ENCODE measurements at places on chromosomes 2 and 18. TPM values are rescaled to one million over a fixed set of nuclear protein-coding genes. Genes with fewer than 3 reads are reported as not detected.

- DNase-seq = no peak
Measured at GRCh38 chr2:24920809-24921441, 888 bp upstream of the ADCY3 start.

- DNase-seq = no peak
Measured at GRCh38 chr18:63881851-63882250, 5.7 kb upstream of the SERPINB2 start.

GRCh38 chr2:143808166-143808565, 678.9 kb downstream of the ARHGAP15 start:
- DNase-seq = no peak

DNA sequence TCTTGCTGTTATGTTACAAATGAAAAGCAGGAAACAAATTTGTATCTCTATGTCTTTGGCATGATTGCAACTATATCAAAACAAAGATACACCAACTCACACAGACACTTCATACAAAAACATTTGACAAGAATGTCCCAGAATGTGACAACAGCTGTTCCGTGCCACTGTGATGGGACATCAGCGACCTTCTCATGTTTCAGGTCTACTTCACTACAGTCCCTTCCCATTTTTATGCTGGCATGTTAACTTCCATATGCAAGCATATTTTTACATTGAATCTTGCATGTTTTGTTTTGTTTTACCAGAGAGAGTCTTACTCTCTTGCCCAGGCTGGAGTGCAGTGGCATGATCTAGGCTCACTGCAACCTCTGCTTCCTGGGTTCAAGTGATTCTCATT, 71.2 kb downstream of the STK25 start:
- DNase-seq = no peak

DNA sequence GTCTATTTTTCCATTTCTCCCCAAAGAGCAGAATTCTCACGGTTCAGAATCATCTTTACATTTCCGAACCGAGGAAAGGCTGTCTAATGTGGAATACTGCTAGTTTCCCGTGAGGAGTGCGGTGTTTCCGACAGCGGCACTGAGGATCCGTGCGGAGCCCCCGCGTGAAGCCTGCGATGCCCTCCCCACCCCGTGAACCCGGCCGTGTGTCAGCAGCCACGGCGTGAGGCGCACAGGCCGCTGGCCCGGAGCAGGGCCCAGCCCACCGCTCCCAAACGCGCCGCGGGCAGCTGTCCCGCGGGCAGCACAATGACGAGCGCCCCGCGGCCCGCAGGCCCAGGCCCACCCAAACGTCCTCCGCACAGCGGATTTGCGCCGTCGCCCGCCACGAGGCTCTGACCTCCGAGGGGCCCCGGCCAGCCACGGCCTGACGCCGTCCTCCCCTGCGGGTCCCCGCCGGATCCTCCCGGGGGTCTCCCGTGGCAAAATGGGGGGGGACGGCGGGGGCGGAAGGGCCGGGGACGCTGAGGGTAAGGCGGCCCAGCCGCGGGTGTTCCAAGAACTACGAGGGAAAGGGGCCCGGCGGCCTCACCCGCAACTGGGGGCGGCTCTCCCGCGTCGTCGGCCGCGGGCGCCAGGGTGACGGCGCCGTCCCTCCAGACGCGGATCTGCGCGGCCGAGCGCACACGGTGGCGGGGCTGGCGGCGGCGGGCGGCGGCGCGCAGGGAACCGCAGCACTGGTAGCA, 796 bp downstream of the SPIRE1 start:
- DNase-seq = peak; percentile 54

GRCh38 chr18:1499265-1499664, 594.6 kb downstream of the ADCYAP1 start:
- no peak for DNase-seq

GRCh38 chr2:234496055-234496834, 636 bp downstream of the ARL4C start:
- peak; percentile 31 for DNase-seq

- no peak for DNase-seq
Measured at GRCh38 chr2:78699696-78700095, 325.8 kb upstream of the REG3G start.

GRCh38 chr2:157830696-157831570, 45.2 kb downstream of the ACVR1 start:
- DNase-seq = no peak

DNA sequence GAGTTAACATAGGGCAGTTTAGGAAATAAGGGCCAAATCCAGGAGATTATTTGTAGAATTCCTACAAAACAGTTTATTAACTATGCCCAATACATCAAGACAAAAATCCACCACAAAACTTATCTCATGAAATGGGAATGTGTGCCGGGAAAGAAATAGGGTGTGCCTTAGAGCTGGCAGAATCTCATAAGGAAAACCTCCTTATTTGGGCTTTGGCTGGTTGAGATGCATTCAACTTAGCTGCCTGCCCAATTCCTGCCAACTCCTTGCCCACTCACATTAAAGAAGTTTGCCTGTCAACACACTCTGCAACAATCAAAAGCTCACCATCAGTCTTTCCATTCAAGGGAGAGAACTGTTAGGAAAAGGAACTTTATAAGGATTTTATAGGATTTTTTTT, 500.6 kb downstream of the SATB2 start:
- DNase-seq = no peak

GRCh38 chr2:105856581-105856980, 111.9 kb downstream of the NCK2 start:
- no peak for DNase-seq

GRCh38 chr2:196431957-196432356, 207.6 kb upstream of the CCDC150 start:
- DNase-seq = peak; percentile 32

- DNase-seq = no peak
Measured at GRCh38 chr2:73776869-73777519, 2.9 kb downstream of the DUSP11 start.

- DNase-seq = no peak
Measured at GRCh38 chr18:71809711-71810110, 734.4 kb downstream of the CBLN2 start.

GRCh38 chr18:9709304-9709877, 1.3 kb downstream of the RAB31 start:
- peak; percentile 39 for DNase-seq

DNA sequence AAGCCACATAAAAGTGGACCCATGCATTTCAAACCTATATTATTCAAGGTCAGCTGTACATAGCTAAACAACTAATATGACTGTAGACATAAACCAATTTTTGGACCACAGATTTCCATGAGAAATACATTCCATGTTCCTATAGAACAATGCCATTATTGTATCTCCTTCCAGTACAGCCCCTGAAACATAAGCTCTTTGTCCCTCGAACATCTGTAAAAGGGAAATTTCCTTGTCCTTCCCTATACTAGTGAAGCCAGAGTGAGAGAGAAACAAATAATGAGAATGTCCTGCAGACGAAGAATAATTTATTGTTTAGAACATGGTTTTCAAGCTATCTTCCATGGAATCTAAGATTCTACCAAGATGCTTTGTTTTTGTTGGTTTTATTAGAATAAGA, 75.3 kb downstream of the GORASP2 start:
- DNase-seq = no peak

DNA sequence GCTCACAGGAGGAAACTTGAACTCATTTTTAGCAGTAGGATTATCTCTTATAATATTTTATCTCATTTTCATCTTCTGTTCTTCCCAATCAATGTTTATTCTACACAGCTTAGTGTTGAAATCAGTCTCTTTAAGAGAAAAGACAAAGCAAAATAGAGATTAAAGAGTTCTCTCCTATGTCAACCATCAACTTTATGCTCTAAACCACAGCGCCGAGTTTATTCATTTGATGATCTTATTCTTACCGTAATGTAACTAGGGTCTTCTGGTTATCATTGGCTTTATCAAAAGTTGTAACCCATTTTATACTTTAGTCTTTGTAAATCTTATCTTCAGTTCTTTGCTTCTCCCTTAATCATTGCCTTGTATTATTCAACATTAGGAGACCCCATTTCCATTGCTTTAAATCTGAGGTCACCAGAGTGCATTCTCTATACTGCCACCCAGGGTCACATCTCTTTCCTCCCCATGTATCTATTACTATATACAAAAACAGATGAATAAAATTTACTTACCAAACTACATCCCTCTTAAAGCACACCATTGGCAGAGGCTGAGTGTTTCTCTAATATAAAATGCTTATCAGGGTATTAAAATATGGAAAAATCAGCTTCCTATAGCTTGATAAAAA, 22.8 kb upstream of the ERMN start:
- DNase-seq = no peak

- no peak for DNase-seq
Measured at GRCh38 chr2:109382951-109383350, 230.8 kb downstream of the SEPTIN10 start.

DNA sequence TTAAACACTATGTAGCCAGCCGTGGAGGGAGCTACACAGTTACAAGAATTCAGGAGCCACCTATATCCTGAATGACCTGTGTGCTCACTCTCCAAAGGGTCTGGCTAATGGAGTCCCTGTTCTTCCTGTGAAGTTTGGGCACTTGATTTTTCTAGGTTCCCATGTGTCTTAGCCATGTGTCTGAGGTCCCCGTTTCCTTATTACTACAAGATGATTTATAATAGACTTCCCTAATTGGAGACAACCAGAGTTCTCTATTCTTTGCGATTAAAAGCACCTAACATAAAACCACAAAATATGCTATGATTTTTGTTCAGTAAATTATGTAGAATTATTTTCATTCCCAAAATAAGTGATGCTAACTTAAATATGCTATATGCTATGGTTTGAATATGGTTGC, 83.4 kb downstream of the PDK1 start:
- no peak for DNase-seq

- no peak for DNase-seq
Measured at GRCh38 chr2:39216346-39217191, 27.2 kb downstream of the CDKL4 start.

GRCh38 chr2:70627211-70627898, 73.7 kb upstream of the TGFA start:
- DNase-seq = no peak

GRCh38 chr2:221283896-221284545, 288.1 kb downstream of the EPHA4 start:
- no peak for DNase-seq

DNA sequence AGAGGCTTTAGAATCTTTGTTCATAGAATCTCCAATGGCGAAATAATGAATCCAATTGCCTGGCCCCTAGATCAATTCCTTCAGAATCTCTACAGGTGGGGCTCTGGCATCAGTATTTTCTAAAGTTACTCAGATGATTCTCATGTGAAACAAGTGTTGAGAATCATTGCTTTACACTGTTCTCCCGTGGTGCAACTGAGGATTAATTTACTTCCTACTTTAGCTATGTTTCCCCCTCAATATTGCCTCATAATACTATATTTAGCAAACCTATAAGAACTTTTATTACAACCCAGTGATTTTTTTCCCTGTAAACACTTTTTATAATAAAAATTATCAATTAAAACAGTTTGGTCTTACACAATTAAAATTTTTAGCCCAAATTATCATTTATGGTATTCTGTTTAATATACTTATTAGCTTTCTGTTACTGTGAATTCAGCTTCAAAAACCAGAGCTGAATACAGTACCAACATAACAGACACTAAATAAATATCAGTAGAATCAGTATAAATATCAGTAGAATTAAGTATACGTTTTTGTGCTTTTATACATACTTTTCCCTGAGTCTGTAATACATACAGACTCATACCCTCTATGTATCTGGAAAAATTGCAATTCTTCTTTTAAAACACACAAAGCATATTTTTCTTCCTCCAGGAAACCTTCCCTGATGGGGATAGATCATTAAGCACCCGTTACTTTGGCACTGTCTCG, 20.8 kb downstream of the SLC38A11 start:
- DNase-seq = no peak

GRCh38 chr2:240425697-240426096, 9.8 kb upstream of the GPC1 start:
- DNase-seq = no peak

DNA sequence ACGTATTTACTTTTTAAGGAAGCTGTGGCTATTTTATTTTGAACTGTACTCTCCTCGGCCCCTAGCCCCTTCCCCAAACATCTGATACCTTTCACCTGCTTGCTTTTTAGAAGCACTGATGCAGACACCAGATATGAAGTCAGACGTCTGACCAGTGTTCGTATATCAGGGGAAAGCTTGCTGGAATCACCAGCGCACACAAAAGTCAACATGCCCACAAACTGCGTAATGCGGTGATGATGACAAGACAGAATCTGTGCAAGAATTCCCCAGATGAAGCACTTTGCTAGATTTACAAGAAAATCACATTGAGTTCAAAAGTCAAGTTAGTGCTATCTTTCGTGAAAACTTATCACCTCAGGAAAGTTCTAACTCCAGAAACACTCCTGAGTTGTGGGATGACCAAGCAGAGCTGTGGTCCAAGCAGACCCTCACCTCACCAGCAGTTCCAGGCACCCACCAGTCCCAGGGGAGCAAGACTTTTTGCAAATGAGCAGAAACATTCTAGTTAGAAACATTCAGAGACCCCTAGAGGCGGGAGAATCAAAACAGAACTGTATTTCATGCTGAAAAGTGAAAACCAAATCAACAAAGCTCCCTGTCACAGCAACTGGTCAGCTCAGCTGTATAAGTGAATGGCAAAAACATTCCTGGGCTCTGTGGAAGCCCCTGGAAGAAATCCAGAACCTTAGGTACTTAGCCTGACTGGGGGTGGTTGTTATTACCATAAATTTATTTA, 55.7 kb downstream of the INO80C start:
- DNase-seq = no peak

DNA sequence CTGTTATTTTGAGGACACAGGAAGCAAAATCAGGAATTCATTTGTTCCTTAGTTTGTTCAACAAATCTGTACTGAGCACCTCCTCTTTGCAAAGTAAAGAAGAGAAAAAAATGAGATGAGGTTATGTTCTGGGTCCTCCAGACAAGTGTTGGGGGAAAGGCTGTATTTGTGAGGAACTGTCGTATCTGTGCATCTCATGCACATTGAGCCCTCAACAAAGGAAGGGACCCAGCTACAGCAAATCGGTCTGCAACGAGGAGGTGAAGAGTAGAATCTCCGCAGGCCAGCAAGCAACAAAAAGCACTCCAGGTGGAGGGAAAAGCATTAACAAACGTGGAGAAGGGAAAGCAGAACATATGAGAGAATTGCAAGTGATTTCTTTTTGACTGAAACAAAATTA, 143.0 kb upstream of the CYP1B1 start:
- no peak for DNase-seq

DNA sequence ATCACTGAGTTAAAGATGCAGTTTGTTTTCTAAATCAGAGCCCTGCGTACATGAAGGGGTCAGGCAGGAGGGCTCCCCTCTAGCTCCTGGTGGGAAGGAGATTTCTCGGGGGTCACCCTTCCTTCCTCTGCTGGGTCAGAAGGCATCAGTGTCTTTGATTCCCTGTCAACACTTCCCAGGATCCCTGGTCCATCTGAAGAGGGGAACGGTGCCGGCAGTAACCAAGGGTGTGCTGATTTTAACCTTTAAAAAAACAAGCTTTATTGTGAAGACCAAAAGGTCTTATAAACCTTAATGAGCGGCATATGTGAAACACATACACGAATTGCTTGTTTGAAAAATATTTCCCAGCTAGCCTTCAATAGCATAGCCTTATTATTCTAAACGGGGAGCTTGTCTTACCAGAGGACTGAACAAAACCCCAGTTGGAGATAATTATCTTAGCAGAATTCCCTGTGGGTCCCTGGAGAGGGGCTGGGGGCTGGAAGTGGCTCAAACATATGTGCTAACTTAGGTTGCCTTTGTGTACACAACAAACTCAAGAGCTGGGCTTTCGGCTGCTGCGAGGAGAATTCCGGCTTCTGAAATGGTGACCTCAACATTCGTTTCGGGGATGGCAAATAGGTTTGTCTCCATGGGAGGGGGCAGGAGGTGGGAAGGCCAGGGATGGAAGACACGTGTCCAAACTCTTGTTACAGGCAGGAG, 114.9 kb upstream of the MYCN start:
- DNase-seq = no peak

Gene SH3RF3
- 12.8 TPM for total RNA-seq

Gene SLC5A7
- not detected for total RNA-seq

Gene CMPK2
- total RNA-seq = 0.49 TPM

Gene PTPRN
- total RNA-seq = 1.1 TPM

Gene FBXO36
- total RNA-seq = 3.6 TPM

Gene DLGAP1
- 1.8 TPM for total RNA-seq
